Head of caudate nucleus (tissue), 42 donors: ENCODE measurements at places on chromosomes 2 and 18.
A peak's percentile ranks its signal among the peaks of the same experiment; 100 is the strongest.

DNA sequence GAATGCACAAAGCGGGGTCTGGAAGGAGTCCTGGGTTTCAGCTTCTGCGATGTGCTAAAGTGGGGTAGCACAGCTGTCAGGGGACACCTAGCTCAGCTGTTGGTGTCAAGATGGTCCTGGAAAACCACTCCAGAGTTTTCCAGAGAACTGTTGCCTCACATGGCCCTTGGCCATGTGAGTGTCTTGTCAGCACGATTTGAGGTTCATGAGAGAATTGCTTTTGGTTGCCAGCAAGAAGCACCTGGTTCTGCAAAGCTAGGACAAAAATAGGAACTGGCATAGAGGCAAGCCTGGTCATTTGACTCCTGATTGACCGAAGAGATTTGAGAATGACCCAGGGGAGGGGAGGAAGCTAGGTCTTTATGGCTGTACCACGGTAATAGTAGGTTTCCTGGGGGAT lies 50.4 kb upstream of the CTLA4 start:
- no peak for DNase-seq

GRCh38 chr18:12960395-12960794 lies 12.6 kb downstream of the SEH1L start:
- no peak for DNase-seq

DNA sequence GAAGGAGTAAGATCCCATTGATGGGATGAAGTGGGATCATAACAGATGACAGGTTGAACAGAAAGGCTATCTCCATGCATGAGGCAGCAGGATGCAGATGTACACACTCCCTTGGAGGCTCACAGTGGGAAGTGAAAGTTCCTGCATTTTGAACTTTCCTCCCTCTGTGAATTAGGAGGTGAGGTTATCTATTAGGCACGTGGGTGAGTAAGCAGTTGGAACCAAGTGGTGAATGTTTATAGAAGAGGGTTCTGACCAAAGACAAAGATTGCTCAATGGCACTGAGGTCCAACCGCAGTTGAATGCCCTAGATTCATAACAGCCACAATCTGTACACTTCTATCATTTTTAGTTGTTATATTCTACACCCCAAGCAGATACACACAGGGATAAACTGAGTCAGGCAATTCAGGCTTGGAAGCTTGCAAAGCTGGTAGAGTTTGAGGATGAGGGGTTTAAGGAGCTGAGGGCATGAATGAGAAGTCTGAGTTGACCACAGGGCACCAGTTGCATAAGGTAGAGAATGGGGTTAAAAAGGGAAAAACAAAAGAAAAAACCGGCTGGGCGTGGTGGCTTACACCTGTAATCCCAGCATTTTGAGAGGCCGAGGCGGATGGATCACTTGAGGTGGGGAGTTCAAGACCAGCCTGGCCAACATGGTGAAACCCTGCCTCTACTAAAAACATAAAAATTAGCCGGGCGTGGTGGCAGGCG lies 7.1 kb upstream of the KCMF1 start:
- DNase-seq, result no peak

DNA sequence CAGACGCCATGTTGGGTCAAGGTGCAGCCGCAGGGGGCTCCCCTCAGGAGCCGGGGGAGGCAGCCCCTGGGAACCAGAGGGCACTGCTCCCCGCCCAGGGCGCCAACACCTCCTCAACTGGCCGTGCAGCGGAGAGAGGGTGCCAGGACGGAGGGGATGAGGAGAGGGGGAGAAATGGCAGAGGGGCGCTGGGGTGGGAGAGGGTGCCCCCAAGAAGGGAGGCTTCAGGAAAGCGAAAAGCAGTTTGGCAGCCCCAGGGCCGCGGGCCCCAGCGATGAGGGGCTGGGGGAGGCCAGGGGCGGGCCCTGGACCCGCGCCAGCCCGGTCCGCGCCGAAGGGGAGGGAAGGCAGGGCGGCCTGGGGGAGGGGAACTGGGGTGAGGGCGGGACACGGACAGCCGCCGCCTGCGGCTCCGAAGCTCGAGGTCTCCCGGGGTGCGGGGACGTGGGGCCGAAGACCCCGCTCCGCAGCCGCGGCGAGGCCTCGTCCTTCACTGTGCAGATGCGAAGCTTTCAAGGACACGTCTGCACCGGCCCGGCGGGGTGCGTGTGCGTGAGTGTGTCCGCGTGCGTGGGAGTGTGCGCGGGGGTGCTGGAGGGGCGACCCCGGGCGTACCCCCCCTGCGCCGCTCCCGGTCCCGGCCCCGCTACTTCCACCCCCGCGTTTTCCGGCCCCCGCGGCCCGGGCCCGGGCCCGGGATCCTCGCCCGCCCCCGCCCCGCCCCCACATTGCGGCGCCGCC lies 1.4 kb downstream of the DNMT3A start:
- peak; percentile 66 for DNase-seq

DNA sequence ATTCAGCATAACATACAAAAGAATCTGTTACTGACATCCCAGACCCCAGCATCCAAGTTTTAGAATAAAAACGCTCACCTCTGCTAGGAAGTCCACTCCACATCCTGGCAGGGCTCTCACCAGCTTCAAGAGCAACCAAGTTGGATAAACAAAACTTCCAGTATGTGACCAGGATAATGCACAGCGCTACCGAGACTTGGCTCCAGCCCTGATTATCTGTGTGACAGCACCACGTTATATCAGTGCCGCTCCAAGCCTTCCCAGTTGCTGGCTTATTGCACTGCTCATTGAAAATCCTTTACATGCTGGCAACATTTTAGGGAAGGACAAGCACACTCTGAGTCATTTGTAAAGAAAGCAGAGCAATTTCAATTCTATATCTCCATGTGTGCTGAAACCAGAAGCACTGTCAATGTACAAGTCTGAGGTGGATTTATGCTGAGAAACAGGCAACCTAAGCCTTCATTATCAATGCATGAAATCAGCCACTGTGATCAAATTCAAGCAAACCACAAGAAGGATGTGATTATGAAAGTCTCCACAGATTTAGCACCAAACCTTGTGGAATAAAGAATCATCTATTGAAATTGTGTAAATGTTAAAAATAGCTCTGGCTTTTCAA lies 115.7 kb downstream of the ZNF385B start:
- no peak for DNase-seq

DNA sequence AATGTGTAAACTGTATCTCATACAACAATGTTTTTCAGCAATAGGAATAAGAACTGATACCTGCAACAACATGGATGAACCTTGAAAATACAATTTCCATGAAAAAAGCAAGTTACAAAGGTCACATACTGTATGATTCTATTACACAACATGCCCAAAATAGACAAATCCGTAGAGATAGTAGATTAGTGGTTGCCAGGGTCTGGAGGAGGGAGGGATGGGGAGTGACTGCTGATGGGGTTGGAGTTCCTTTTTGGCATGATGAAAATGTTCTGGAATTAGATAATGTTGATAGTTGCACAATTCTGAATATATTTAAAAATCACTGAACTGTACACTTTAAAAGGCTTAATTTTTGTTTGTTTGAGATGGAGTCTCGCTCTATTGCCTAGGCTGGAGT lies 33.8 kb downstream of the UBXN4 start:
- no peak for DNase-seq

- no peak for DNase-seq
Measured at GRCh38 chr2:159971365-159972152, 90.9 kb downstream of the PLA2R1 start.

DNA sequence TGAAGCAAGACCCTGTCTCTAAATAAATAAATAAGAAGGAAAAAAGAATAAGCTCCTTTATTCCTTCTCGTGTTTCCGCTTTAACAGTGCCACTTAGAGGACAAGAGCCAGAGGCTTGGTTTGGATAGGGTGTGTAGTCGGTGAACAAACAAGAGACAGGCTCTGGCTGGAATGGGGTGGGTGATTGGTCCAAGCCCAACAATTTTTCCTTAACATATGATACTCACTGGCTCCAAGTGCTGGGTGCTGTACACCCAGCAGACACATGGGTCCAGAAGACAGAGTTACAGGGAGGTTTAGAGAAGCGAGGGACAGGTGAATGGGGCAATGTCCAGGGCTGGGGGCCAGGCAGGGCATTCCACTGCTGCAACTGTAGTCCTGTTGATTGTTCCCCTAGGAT lies 77.8 kb downstream of the NCAPH start:
- no peak for DNase-seq

GRCh38 chr2:167987558-167987957 lies 259.8 kb downstream of the STK39 start:
- no peak for DNase-seq

GRCh38 chr2:8028981-8029380 lies 652.9 kb upstream of the ID2 start:
- no peak for DNase-seq

DNA sequence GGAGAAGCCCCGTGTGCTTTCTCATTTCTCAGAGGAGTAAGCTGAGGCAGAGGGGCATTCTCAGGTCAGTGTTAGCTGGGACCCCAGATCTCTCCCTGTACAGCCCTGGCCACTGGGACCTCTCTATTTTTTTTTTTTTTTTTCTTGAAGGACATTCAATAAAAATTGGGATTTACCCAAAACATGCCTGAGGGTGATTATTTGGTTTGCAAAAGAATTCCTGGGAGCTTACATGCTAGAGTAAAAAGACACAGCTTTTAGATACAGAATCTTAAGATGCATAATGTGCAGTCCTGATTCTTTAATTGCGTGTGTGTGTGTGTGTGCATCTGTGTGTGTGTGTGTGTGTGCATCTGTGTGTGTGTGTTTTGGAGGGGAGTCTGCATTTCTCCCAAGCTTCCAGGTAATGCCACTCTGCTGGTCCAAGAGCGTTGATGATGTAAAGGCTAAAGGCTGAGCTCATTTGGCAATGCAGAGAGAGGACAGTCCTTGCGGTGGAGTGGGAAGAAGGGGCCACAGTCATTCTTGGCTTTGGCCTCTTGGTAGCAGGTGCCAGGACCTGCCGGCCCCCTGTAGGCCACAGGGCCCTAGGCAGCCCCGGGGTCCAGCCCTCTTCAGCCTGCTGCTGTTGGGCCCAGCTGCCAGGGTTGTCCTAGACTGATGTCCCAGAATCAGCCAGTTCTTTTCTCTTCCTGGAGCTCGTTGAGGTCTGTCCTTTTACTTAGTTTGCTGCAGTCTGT lies 74.1 kb upstream of the MCFD2 start:
- DNase-seq, result no peak

GRCh38 chr2:109143214-109144187 lies 14.5 kb downstream of the SH3RF3 start:
- no peak for DNase-seq

GRCh38 chr2:180033993-180034894 lies 27.1 kb upstream of the CWC22 start:
- no peak for DNase-seq

DNA sequence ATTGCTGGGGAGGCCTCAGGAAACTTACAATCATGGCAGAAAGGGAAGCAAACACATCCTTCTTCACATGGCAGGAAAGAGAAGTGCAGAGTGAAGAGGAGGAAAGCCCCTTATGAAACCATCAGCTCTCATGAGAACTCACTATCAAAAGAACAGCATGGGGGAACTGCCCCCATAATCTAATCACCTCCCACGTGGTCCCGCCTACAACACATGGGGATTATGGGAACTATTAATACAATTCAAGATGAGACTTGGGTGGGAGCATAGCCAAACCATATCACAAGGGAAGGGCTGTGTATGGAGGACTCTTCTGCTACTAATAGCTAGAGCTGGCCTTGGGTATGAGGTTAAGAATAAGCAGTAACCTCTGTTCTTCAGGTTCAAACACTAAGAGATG lies 8.8 kb upstream of the SETBP1 start:
- DNase-seq, result no peak

- DNase-seq, result no peak
Measured at GRCh38 chr2:148517296-148517695, 127.3 kb upstream of the EPC2 start.

DNA sequence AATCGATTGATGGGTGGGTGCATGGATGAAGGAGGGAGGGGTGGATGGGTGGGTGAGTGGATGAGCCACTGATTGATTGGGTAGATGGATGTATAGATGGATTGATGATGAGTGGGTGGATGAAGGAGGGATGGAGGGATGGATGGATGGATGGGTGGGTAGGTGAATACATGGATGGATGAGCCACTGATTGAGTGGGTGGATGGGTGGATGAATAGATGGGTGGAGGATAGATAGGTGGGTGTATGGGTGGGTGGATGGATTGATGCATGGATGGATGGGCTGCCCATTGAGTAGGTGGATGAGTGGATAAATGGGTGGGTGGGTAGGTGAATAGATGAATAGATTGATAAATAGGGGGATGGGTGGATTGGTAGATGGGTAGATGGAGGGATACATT lies 30.9 kb downstream of the MLPH start:
- DNase-seq, result no peak

- no peak for DNase-seq
Measured at GRCh38 chr18:50790241-50790640, 29.6 kb downstream of the MRO start.

GRCh38 chr2:40034801-40035200 lies 255.7 kb upstream of the THUMPD2 start:
- DNase-seq, result no peak

DNA sequence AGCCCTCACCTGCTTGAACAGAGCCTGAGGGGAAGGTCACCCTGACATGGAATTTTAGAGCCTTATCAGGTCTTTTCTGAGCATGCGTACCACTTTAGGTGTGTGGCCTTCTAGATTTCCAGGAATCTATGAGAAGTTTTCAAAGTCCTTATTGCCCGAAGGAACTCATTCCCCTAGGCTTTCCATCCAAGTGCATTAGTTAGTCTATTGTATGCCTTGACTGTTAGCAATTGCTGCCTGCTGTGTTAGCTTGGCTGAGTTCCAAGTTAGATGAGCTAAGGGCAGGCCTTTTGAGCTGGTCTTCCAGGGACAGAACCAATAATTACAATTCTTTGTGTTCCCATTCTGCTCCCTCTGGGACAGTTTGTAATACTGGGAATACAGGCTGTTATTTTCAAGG lies 30.8 kb upstream of the PUM2 start:
- peak; percentile 84 for DNase-seq

DNA sequence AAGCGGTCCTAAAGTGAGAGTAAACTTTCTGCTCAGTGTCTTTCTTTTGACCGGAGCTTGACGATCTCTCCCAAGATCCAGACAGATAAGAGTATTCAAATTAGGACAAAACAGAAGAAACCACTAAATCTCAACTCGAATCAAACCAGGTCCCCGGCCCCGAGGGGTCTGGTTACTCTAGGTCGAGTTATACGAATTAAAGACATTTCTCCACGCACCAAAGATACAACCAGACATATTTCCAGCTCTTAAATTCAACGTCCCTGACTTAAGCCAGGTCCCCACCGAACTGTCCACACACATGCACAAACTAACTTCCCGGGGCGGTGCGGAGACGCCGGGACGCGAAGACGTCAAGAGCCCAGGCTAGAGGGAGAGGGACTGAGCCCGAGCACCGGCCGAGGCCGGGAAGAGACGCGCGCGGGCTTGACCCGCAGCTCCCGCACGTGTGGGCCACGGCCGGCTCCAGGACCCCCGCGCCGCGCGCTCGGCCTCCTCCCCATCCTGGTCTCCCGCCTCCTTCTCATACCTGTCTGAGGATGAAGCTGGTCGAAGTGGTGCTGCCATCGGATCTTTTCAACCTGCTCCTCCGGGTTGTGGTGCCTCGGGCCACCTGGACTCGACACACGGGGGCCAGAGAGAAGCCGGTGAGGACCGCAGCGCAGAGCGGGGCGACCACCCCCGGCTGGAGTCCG lies 896 bp downstream of the CACNB4 start:
- peak; percentile 50 for DNase-seq

GRCh38 chr2:8551622-8552074 lies 130.2 kb upstream of the ID2 start:
- peak; percentile 9 for DNase-seq
